ENCODE measurements at places on chromosomes 2 and 18.
A peak's percentile ranks its signal among the peaks of the same experiment; 100 is the strongest.

DNA sequence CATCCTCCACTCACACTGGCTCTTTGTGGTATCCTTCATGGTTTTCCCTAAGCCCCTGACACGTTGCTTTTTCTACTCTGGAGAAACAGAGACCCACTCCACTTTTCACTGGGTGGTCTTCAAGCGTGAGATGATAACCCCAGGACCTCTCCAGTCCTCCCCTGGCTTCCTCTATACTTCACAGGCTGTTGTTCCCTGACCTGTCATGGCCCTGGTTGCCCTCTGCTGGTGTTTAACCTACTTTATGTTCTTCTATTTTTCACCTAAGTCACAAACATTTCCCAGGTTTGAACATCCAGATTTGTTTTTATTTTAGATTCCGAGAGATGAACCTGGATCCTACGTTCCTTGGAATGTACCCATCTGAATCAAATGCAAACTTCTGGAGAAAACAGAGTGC lies 84.5 kb downstream of the AOX1 start:
- no peak for DNase-seq

DNA sequence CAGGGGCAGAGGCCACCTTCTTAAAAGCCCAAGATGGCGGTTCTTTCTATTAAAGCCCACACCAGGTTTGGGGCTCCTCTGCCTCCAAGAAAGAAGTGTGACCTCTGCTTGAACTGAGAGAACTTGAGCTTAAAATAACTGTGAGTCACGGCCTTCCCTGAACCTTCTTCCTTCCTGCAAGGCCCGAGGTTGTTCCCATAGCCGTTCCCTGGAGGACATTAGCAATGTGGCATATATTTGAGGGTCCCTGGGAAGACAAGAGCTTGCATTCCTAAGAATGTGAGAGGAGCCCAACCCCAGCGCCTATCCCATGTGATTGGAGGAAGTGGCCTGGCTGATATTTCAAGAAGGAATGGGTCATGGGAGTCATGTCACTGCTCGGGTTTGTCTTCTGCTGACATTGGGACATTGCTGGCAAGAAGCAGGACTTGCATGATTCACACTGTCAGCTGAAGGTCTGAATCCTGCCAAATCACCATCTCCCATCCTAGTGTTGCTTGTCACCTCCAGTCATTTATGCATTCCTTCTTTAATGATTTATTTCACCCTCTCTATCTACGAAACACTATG lies 168.1 kb downstream of the TRIB2 start:
- DNase-seq = no peak

- DNase-seq = no peak
Measured at GRCh38 chr2:206480161-206480560, 36.8 kb downstream of the ADAM23 start.

- DNase-seq = peak; percentile 0
Measured at GRCh38 chr2:86396291-86396785, 44.8 kb upstream of the KDM3A start.

DNA sequence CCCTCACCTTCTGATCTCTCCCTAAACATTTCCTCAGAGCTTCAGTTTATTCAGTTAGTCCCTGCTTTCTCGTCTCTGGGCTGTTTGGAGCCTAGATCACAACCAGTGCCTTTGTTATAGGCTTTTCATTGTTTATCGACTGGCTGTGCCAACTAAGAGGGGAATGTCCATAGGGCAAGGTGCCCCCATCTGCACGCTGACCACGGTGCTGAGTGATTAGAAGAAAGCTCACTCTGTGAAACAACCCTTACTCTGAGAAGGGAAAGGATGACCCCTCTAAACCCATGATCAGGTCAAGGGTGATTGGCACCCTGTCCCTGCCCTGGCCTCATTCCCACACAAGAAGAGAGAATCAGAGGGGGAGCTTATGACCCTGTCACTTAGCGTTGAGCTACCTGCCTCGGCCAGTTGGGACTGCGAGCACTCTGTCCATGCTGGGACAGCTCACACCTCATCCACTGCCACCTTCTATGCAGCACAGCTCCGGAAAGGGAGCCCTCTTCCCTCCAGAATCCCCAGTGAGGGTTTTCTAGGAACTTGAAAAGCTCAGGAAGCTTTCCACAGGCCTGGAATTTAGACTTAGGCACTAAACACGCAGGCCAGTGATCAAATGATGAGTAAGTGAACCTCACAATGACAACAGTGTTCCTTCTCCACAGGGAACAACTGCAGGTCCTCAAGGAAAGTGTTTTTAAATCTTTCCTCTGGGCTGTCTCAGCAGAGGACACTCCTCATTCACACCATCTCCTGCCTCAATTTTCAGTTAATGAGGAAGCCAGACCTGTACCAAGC lies 2.3 kb upstream of the ACTG2 start:
- DNase-seq = no peak

DNA sequence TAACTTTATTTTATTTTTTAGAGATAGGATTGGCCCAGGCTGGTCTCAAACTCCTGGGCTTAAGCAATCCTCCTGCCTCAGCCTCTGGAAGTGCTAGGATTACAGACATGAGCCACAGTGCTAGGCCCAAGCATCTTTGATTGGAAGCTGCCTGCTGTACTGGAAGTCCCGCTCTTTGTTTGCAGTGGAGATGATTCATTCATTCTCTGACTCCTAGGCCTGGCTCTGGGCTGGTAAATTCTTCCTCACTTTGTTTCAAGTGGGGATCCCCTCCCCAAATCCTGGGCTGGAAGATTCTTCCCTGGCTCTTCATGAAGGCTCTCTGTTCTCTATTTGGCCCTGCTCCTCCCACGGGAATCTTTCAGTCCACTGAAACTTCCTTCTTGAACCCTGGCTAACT lies 81.9 kb downstream of the NEURL3 start:
- no peak for DNase-seq

DNA sequence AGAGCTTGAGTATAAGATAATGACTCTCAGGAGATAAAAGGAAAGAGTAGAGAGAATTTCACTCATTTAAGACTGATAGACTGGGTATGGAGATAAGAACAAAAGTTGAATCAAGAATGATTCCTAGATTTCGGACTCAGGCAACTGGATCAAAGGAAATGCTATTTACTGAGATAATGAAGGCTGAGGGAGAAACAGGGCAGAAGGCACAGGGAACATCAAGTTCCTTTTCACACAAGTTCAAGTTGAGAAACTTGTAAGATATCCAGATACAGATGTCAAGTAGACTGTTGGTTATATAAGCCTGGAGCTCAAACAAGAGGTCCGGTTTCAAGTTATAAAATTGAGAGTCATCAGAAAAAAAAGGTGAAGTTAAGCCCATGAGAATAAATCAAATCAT lies 360.8 kb downstream of the TNS1 start:
- no peak for DNase-seq

- no peak for DNase-seq
Measured at GRCh38 chr2:86410581-86410980, 30.6 kb upstream of the KDM3A start.
